CD4-positive, alpha-beta T cell (primary cell): ENCODE measurements at places on chromosomes 2 and 18. TPM values are rescaled to one million over a fixed set of nuclear protein-coding genes. Genes with fewer than 3 reads are reported as not detected.

The CD28 gene
- 128 TPM for total RNA-seq

DNA sequence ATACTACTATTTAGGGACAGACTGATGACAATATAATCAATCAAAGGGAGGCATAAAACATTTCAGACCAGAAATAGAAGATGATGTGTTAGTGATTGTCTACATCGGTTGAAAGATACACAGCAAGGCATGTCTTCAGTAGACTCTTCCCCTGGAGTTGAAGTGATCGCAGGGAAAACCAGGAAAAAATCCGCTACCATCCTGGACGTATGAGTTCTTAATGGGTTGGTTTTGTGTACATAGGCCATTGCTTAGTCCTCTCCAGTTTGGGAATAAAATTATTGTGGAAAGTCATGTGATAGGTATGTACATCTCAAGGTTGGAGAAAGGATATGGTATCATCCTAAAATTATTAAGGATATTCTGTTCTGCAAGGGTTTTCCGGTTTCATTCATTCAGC, 4.3 kb downstream of the APCDD1 start:
- DNase-seq = no peak

GRCh38 chr2:234796045-234796591, 155.7 kb upstream of the SH3BP4 start:
- no peak for DNase-seq

DNA sequence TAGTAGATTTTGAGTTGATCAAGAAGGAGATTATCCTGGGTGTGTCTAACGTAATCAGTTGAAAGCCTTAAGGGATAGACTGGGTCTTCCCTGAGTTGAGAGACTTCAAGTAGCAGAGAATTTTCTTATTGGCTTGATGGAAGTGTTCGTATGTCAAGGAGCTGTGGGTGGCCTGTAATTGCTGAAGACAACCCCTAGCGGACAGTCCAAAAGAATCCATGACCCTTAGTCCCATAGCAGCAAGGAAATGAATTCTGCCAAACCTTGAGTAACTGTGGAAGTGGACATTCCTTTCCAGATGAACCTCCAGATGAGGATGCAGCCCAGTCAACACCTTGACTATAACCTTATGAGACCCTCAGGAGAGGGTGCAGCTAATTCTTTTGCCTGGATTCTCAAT, 786.3 kb downstream of the SOCS6 start:
- DNase-seq = no peak

DNA sequence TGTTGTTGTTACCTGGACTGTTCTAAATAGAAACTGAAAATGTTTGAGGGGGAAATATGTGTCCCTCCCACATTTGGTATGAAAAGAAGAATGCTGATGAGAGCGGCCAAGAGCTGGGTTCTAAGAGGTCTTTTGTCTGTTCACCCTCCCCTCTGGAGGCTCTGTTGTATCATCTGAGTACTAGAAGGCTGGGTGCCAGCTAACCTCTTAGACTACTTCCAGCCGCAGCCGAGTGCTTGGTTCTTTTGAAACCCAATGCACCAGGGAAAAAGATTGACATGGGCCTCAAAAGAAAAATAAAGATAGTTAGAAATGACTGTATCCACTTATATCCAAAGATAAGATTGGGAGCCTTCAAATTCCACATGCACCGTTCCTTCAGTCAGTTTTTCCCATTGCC, 255.9 kb downstream of the TXNL1 start:
- no peak for DNase-seq

DNA sequence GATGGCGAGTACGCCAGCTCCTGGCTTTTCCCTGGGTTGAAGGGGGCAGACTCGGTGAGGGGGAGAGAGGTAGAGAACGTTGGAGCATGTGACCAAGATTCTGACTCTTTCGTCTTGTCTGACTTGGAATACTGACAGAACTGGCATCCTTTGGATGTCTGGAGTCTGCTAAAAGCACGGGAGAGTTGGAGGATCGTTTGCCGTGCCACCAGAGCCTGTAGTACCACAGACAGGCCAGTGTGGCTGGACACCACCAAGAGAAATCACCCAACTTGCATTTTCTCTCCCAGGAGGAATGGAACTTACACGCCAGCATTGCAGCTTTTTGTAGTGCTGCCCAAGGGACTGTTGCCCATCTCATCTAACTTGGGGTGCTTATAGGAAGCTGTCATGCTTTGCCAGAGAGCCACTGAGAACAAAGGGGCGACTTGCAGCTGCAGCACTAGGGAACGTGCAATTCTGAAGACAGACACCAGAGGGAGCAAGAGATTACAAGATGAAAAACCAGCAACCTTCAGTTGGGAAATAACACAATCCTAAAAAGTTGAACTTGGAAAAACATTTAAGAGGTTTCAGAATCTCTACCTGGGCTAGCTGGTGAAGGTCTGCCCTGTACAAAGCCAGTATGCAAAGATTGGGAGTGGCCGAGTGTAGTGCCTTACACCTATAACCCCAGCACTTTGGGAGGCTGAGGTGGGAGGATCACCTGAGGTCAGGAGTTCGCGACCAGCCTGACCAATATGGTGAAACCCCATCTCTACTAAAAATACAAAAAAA, 24.1 kb downstream of the PSMG2 start:
- peak; percentile 75 for DNase-seq

The TEX44 gene
- not detected for total RNA-seq
